ENCODE measurements at places on chromosomes 16 and 17.
A peak's percentile ranks its signal among the peaks of the same experiment; 100 is the strongest.

DNA sequence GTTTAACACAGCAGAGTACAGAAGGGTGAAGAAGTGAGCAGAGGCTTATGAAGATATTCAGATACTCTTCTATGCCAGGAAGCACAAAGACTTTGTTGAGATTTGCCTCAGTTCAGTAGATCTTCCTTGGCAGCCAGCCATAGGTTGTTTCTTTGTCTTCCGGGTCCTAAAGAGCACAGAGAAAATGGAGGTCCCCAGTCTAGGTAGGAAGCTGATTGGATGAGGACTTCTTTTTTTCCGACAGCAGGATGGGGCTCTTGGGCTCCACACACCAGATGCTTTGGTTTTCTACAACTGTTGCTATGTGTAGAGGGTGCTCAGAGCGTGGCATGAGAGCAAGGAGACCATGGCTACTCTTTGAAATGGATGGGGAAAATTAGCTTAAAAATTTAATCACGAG lies 8.3 kb upstream of the CDC6 start:
- no peak for DNase-seq

- no peak for DNase-seq
Measured at GRCh38 chr17:60527701-60528100, 1.7 kb upstream of the APPBP2 start.

- peak; percentile 83 for DNase-seq
Measured at GRCh38 chr16:50683689-50684374, 2.7 kb upstream of the SNX20 start.

DNA sequence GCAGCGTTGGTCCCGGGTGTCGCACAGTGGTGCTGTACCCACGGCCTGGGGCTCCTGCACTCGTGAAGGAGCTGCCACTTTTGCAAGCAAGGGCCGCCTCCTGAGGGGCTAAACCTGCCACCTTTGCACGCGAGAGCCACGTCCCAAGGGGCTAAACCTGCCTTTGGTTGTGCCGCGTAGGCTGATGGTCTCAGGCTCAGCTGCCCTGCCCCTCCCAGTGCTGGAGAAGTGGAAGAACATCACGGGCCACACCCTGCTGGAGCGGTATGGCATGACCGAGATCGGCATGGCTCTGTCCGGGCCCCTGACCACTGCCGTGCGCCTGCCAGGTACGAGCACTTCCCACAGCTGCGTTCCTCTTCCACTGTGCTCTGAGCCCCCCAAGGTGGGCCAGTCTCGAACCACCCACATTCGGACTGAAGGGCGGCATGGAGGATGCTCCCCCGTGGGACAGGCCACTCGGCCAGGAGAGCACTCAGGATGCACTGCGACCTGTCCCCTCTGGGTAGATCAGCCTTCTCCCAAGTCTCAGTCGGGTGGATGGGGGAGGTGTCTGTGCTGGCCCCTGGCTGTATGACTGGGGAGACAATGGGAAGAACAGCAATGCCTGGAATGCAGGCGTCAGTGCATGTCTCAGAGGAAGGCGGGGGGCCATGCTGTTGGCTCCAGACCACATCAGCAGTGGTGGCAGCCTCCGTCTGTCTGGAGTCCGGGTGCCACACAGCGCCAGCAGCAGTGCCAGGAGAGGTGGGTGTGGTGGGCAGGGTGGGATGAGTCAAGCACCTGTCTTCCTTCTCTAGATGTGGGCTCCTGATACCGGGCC lies 20.7 kb downstream of the ACSF3 start:
- peak; percentile 40 for DNase-seq

- DNase-seq = no peak
Measured at GRCh38 chr16:85991856-85992255, 92.9 kb downstream of the IRF8 start.

DNA sequence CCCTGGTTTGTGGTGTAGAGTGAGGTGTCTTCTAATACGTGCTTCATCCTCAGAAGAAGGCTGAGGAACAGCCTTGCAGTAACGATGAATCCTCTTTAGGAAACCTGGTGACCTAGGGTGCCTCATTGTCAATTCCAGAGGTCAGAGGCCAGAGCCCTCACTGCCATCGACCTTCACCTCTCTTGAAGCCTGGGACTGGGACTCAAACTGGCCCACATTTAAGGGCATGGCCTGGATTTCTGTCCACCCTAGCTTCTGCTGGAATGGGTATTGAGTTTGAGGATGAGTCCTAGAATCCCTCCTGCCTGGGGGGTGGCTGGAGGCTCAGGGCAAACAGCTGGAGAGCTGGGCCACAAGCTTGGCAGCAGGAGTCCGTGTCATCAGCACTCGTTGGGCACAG lies 38.6 kb downstream of the ELAC2 start:
- DNase-seq = no peak

All from common myeloid progenitor, CD34-positive (primary cell).